ENCODE measurements at places on chromosomes 12 and 14. TPM values are rescaled to one million over a fixed set of nuclear protein-coding genes. Genes with fewer than 3 reads are reported as not detected.

GRCh38 chr12:89238593-89238992 lies 113.7 kb downstream of the DUSP6 start:
- no peak for DNase-seq

DNA sequence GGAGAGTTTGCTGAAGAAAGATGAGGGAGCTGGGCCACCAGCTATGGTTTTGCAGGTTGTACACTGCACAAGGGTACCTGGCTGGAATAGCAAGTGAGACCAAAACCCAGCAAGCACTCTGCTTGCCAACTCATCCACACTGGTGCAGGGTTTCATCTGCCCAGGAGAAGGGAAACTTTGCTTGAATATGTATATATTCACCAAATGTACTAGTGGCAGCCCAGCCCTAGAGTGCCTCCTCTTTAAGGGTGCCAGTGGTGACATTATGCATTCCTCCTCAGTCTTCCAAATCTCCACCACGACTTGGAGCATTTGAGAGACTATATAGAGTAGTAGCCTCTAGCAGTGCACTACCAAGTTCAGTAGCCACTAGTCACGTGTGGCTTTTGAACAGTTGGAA lies 136.8 kb downstream of the LLPH start:
- DNase-seq: no peak

DNA sequence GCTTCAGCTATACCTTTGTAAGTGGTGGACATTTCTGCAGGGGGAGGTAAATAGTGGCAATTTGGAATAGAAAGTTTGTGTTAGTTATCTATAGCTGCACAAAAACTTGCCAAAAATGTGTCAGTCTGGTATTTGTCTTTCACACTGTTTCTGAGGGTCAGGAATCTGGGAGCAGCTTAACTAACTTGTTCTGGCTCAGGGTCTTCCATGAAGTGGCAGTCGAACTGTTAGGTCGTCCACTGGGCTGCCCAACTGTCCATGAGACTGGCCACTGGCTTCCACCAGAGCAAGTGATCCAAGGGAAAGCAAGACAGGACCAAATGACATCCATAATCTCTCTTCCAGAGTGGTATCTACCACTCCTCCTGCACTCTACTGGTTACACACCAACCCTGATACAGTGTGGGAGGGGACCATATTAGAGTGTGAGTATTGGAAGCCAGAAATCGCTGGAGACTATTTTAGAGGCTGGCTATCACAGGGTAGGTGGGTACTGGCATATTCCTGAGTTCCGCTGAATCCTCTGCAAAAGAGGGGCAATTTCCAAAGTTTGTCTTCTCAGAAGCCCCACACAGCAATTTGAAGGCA lies 60.9 kb downstream of the DYRK2 start:
- no peak for DNase-seq

DNA sequence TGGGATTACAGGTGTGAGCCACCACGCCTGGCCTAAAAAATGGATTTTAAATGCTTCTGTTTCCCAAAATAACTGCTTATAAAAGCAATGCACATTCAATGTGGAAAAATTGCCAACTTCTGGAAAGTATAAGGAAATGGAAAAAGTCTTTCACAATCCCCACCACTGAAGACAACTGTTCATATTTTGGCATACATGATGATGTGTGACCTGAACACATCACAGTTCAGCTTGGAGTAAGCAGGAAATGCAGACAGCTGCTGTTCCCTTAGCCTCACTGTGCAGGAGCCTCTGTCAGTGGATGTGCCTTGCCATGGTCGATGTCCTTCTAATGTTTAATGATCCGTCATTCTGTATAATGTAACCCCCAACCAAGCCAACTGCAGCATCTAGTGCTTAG lies 5.2 kb downstream of the MTERF2 start:
- no peak for DNase-seq

GRCh38 chr14:98957211-98958047 lies 314.6 kb downstream of the BCL11B start:
- no peak for DNase-seq

OLR1 gene
- polyA plus RNA-seq: 1.2 TPM

GRCh38 chr12:8493084-8493483 lies 20.2 kb upstream of the CLEC4D start:
- no peak for DNase-seq

- no peak for DNase-seq
These were observed 72.0 kb upstream of the TBX5 start for GRCh38 chr12:114477989-114478395.

REP15 gene
- polyA plus RNA-seq: 2.5 TPM

SFSWAP gene
- polyA plus RNA-seq: 38.9 TPM

SLC38A4 gene
- polyA plus RNA-seq: 27.2 TPM

GRCh38 chr12:7929083-7929792 lies 6.7 kb downstream of the SLC2A3 start:
- DNase-seq: no peak

GRCh38 chr12:110316861-110317260 lies 35.8 kb downstream of the ATP2A2 start:
- no peak for DNase-seq

DNA sequence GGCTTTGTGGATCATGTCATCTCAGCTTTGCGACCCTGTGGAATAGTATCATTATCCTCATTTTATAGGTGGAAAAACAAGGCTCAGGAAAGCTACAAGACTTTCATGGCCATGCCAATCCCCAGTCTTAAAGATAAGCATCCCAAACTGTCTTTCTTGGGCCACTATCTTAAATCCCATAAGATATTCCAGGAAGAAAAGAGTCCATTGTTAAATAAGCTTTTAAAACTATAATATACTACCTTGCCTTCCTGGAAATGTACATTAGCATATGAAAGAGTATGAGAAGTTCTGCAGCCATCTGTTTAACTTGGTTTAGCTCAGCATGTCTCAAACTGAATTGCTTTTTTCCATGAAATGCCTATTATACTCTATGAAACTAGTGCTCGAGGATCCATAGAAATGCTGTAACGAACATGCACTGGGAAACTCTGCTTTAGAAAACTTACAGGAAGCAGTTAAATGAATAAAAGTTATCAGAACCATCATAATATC lies 77.1 kb downstream of the B4GALNT3 start:
- no peak for DNase-seq

TAS2R43 gene
- not detected for polyA plus RNA-seq

FAM181A gene
- polyA plus RNA-seq: not detected

GRCh38 chr14:31200702-31200990 lies 6.9 kb downstream of the HECTD1 start:
- DNase-seq: no peak

REM2 gene
- polyA plus RNA-seq: 1.5 TPM

DNA sequence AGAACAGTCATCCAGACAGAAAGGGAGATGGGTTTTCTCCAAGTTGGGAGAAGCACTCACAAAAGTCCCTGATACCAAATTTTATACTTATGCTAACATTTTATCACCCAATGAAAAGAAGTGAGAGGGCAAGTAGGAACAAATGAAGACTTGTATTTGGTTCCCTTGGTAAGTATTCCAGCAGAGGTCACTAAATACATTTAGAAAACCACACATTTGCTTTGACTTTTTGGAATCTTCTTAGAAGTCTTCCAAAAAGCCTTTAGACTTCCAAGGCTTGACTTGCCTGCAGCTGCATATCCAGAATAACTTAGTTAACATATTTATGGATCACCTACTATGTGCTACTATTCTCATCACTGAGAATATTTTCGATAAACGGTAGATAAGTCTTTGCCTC lies 3.1 kb upstream of the GYS2 start:
- no peak for DNase-seq

- DNase-seq: no peak
These were observed 4.0 kb downstream of the STON2 start for GRCh38 chr14:81396113-81396512.

DNA sequence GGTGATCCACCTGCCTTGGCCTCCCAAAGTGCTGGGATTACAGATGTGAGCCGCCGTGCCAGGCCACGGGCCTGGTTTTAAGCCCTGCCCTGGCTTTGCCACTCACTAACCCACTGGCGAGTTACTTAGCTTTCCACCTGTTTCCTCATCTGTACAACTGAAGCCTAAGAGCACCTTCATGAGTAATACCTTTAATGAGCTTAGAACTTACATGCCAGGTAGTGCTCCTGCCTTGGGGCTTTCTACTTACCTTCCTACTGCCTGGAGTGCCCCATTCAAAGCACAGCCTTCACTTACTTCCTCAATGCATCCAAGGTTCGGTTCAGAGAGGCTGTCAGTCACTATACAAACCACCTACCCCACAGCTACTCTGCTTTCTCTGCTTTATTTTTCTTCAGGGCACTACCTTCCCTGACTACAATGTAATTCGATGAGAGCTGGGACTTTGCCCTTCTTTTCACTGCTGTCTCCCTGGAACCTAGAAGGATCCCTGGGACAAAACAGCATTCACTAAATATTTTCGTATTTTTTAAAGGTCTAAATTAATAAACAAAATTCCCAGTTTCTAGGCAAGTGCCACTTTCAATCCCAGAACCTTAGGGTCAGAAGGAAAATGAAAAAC lies 13.8 kb downstream of the ZCCHC8 start:
- DNase-seq: no peak

DNAL1 gene
- 22.5 TPM for polyA plus RNA-seq

Data from right renal cortex interstitium (tissue), 3 donors.